ENCODE measurements at places on chromosomes 4 and X. TPM values are rescaled to one million over a fixed set of nuclear protein-coding genes. Genes with fewer than 3 reads are reported as not detected.

Gene COPS4
- total RNA-seq = 75.0 TPM

Gene MSANTD1
- total RNA-seq = 0.74 TPM

Gene IL21
- total RNA-seq = not detected

Gene GAB3
- 5.0 TPM for total RNA-seq

Gene S100P
- 0.18 TPM for total RNA-seq

Gene MAGEB10
- not detected for total RNA-seq
